ENCODE measurements at places on chromosomes 4 and X. TPM values are rescaled to one million over a fixed set of nuclear protein-coding genes. Genes with fewer than 3 reads are reported as not detected.
A peak's percentile ranks its signal among the peaks of the same experiment; 100 is the strongest.

DNA sequence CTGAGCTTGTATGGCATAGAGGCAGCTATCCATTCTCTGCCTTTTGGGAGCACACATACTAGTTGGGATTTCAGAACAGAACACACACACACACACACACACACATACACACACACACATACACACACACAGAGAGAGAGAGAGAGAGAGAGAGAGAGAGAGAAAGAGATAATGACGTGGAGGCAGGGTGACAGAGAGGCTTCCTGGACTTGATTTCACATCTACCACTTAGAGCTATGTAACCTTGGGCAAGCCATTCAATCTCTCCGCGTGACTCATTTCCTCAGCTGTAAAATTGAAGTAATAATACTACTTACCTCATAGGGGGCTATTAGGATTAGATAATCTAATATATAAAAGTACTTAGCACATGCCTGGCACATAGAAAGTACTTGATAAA, 12.3 kb upstream of the GRIA3 start:
- DNase-seq, result no peak
- H3K27me3 ChIP-seq, result no peaks in the 10 kb centered on the region
- no peak overlapping the region for H3K4me3 ChIP-seq
- no peaks in the 10 kb centered on the region for H3K36me3 ChIP-seq
- H3K27ac ChIP-seq, result no peak overlapping the region

DNA sequence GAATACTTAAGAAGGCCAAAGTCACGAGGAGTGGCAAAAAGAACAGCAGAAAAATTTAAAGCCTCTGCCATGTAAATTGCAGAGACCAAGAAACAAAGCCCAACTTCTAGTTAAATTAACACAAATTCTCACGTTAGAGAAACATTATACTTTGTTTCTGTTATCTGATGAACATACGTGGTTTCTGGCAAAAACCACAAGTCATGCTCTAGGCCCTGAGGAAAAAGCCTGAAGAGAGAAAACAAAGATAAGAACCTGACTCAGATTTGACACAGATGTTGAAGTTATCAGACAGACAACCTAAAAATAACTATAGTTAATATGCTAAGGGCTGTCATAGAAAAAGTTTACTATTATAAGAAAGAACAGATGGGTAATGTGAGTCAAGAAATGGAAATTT, 149.1 kb upstream of the PCDH10 start:
- H3K4me1 ChIP-seq, result no peaks in the 10 kb centered on the region
- no peaks in the 10 kb centered on the region for H3K27me3 ChIP-seq
- no peaks in the 10 kb centered on the region for H3K36me3 ChIP-seq
- no peak overlapping the region for H3K4me3 ChIP-seq
- no peak for DNase-seq

DNA sequence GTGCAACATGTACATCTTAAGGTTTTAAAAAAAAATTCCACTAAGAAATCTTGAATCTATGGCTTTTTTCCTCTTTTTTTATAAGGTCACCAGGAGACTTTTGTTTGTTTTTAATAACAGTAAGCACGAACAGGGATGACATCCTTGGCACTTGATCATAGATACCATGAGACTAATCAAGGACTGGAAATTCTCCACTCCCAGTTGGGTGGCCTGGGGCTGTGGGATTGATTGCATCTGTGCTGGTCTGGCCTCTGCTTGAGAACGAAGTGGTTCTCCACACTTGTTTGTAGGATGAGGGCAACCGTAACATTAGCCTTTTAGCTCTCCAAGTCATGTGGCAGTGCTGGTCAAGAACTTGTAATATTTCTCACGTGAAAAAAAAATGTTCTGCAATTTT, 35.4 kb downstream of the SNX25 start:
- H3K4me3 ChIP-seq, result no peak overlapping the region
- no peak for DNase-seq
- H3K36me3 ChIP-seq, result no peaks in the 10 kb centered on the region
- no peaks in the 10 kb centered on the region for H3K27me3 ChIP-seq

DNA sequence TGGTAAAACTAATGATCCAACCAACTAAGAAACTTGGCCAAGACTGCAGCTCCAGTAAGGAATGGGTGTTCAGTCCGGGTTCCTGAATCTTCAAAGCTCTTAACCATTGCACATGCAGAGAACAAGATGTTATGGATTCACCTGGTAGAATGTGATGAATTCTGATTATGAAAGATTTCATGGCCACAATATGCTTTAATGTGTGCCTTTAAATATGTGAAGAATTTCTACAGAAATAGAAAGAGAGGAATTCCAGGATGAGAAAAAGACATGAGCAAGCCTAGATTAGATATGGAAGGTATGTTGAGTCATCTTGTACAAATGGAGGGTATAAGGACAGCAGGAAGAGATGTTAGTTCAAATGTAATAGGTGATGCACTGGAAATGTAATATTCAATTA, 472.2 kb upstream of the TENM3 start:
- no peak overlapping the region for H3K4me3 ChIP-seq
- no peaks in the 10 kb centered on the region for H3K36me3 ChIP-seq
- H3K27ac ChIP-seq, result no peak overlapping the region
- no peaks in the 10 kb centered on the region for H3K27me3 ChIP-seq

DNA sequence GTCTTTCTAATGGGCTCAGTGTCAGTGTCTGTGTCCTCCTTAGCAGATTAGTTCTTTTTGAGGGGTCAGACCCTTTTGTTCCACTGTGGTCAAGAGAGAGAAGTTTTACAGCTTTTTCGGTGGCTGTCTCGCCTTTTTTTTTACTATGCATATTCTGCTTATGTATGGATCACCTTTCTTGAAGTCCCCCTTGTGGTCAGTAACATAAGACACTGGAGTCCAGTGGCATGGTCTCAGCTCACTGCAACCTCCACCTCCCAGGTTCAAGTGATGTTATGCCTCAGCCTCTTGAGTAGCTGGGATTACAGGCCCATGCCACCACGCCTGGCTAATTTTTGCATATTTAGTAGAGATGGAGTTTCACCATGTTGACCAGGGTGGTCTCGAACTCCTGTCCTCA, 54.0 kb upstream of the PGRMC2 start:
- no peak for DNase-seq
- no peaks in the 10 kb centered on the region for H3K36me3 ChIP-seq
- no peak overlapping the region for H3K4me3 ChIP-seq
- H3K27ac ChIP-seq, result no peak overlapping the region

- no peaks in the 10 kb centered on the region for H3K36me3 ChIP-seq
- no peaks in the 10 kb centered on the region for H3K27me3 ChIP-seq
- no peak for DNase-seq
These were observed 18.4 kb downstream of the XIAP start for GRCh38 chrX:123878252-123878721.

GRCh38 chrX:125295337-125295736, 24.3 kb upstream of the TEX13C start:
- H3K4me1 ChIP-seq, result no peaks in the 10 kb centered on the region
- no peaks in the 10 kb centered on the region for H3K27me3 ChIP-seq
- H3K4me3 ChIP-seq, result no peak overlapping the region
- DNase-seq, result no peak

- H3K4me3 ChIP-seq, result no peak overlapping the region
- H3K36me3 ChIP-seq, result no peaks in the 10 kb centered on the region
- H3K27me3 ChIP-seq, result peaks cover 24% of the 10 kb centered on the region
- H3K27ac ChIP-seq, result no peak overlapping the region
- no peak for DNase-seq
These were observed 211.3 kb upstream of the RPS6KA3 start for GRCh38 chrX:20477836-20478524.

- no peak overlapping the region for H3K27ac ChIP-seq
- DNase-seq, result no peak
- no peak overlapping the region for H3K4me3 ChIP-seq
- H3K27me3 ChIP-seq, result peaks cover 77% of the 10 kb centered on the region
These were observed 10.7 kb upstream of the NKX1-1 start for GRCh38 chr4:1416948-1417260.

GRCh38 chrX:129802863-129803262, 23.1 kb downstream of the SASH3 start:
- H3K27ac ChIP-seq, result no peak overlapping the region
- H3K4me1 ChIP-seq, result no peaks in the 10 kb centered on the region
- no peaks in the 10 kb centered on the region for H3K27me3 ChIP-seq
- H3K36me3 ChIP-seq, result no peaks in the 10 kb centered on the region
- DNase-seq, result no peak

DNA sequence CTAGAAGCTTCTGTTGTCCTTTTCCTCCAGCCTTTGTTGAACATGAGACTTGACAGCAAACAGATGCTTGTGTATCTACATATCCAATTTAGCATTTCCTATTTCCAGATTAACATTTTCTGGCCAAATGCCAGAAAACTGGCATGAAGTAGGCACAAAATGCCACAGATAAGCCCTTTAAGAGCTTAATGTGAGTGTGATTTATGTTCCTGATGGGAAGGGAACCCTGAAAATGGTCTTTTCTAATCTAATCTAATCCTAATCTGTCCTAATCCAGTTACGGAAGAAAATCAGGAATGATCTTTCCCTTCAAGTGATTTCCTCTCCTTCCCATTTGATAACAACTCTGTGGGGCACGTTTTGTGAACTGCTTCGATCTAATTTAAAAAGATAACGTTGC, 133.0 kb upstream of the C1QTNF7 start:
- H3K27me3 ChIP-seq, result no peaks in the 10 kb centered on the region
- no peaks in the 10 kb centered on the region for H3K36me3 ChIP-seq
- no peak overlapping the region for H3K27ac ChIP-seq
- H3K4me1 ChIP-seq, result no peaks in the 10 kb centered on the region

GRCh38 chrX:19388064-19388679, 44.4 kb downstream of the PDHA1 start:
- H3K4me3 ChIP-seq, result no peak overlapping the region
- no peaks in the 10 kb centered on the region for H3K36me3 ChIP-seq
- H3K27me3 ChIP-seq, result peaks cover 13% of the 10 kb centered on the region
- DNase-seq, result no peak
- H3K4me1 ChIP-seq, result no peaks in the 10 kb centered on the region
- H3K27ac ChIP-seq, result no peak overlapping the region

- H3K27me3 ChIP-seq, result no peaks in the 10 kb centered on the region
- no peak overlapping the region for H3K4me3 ChIP-seq
- no peak overlapping the region for H3K27ac ChIP-seq
- H3K4me1 ChIP-seq, result no peaks in the 10 kb centered on the region
- no peaks in the 10 kb centered on the region for H3K36me3 ChIP-seq
These were observed 7.3 kb upstream of the KLHL8 start for GRCh38 chr4:87227751-87228151.

DNA sequence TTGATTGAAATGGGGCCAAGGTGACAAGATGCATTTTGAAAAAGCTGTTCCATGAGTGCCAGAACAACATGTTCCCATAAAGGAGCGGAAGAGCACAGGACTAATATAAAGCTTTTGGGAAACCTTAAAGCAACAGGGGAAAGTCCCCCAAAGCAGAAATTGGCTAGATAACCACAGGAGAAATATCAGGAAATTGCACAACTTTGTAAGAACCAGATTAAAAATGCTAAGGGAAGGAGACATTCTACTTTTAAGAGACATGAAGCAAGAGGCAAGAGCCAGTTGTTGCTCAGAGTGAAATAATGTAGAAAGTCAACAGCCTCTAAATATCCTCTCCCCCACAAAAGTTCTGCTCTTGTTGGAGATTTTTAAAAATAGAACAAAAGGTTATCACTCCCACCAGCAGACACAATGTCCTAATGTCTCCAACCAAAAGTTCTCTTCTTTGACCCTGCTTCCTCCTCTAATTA, 85.2 kb upstream of the LNX1 start:
- no peak for DNase-seq
- peak overlapping the region; percentile 75 for H3K27ac ChIP-seq
- no peaks in the 10 kb centered on the region for H3K4me1 ChIP-seq
- H3K36me3 ChIP-seq, result no peaks in the 10 kb centered on the region
- no peak overlapping the region for H3K4me3 ChIP-seq

DNA sequence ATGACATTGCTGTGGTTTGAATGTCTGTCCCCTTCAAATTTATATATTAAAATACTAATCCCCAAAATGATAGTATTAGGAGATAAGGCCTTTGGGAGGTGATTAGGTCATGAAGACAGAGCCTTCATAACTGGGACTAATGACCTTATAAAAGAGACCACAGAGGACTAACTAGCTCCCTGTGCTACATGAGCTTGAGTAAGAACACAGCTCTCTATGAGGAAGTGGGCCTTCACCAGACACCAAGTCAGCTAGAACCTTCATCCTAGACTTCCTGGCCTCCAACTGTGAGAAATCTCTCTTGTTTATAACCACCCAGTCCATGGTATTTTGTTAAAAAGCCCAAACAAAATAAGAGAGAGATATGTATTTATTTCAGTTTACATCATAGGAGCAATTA, 242.2 kb upstream of the CTSO start:
- H3K4me3 ChIP-seq, result no peak overlapping the region
- no peaks in the 10 kb centered on the region for H3K36me3 ChIP-seq
- no peaks in the 10 kb centered on the region for H3K4me1 ChIP-seq
- no peak overlapping the region for H3K27ac ChIP-seq
- H3K27me3 ChIP-seq, result no peaks in the 10 kb centered on the region
- no peak for DNase-seq

DNA sequence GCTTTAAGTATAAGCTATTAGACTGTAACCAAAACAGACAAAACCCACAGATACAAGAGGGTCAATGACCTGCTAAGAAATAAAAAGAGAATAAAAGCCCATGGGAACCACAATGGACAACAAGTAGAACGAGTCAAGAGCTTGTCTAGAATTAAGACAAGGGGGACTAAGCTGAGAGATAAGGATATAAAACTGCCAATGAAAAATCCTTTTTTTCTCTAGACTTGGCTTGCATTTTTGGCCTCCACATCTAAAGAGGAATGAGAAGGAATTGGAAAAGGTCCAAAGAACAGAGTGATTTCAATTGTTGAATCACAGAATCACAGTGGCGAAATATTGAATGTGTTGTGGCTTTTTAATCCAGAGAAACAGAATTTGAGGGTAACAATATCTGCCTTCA, 135.7 kb downstream of the QDPR start:
- no peak for DNase-seq
- H3K27ac ChIP-seq, result no peak overlapping the region
- H3K27me3 ChIP-seq, result no peaks in the 10 kb centered on the region

DNA sequence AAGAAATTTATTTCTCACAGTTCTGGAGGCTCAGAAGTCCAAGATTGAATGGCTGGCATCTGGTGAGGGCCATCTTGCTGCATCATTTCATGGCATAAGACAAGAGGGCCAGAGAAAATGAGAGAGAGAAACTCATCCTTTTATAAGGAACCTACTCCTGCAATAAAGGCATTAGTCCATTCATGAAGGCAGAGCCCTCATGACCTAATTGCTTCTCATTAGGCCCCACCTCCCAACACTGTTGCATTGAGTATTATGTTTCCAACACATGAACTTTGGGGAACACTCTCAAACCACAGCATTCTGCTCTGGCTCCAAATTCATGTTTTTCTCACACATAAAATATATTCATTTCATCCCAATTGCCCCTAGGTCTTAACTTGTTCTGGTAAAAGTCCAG, 14.2 kb downstream of the RNF175 start:
- no peak overlapping the region for H3K27ac ChIP-seq
- H3K4me3 ChIP-seq, result no peak overlapping the region
- DNase-seq, result no peak
- H3K4me1 ChIP-seq, result peaks cover 5% of the 10 kb centered on the region
- H3K27me3 ChIP-seq, result no peaks in the 10 kb centered on the region
- H3K36me3 ChIP-seq, result no peaks in the 10 kb centered on the region

The ARMCX2 gene
- total RNA-seq, result 40.2 TPM

The SPON2 gene
- 36.1 TPM for total RNA-seq

The DCUN1D4 gene
- 68.8 TPM for total RNA-seq

The BST1 gene
- total RNA-seq, result 7.5 TPM

The CCDC160 gene
- total RNA-seq, result 3.6 TPM

The USP17L28 gene
- total RNA-seq, result not detected

The ETDA gene
- total RNA-seq, result not detected

The GLA gene
- total RNA-seq, result 31.5 TPM
